ENCODE measurements at places on chromosomes 7 and 10.

DNA sequence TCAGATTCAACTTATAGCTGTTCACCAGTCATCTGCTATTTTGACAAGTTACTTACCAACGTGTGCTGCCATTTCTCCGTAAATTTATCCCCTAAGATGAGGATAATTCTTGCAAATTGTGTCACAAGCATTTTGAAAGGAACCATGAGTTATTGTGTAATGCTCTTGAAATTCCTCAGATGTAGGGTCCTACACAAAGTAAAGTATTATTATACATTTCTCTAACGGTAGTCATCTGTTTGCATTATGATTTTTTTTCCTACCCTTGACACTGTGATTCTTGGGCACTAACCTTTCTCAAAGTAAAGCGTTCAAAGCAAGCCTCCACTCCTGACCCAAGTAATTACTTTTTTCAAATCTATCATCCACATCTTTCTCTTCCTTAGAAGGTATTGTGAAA, 8.1 kb downstream of the HERC4 start:
- DNase-seq, result no peak

DNA sequence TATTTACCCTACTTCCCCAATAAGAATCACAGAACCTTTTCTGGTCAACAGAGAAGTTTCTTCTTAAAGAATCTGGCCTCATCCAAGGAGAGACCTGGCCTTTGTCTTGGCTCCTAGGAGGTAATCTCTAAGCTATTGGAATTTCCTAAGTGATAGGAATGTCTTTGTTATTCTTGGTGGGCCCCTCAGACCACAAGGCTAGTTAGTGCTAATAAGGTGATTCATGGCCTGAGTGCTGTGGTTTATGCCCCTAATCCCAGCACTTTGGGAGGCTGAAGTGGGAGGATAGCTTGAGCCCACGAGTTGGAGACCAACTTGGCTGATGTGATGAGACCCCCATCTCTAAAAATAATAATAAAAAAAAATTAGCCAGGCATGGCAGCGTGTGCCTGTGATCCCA, 60.0 kb upstream of the CYP2C18 start:
- no peak for DNase-seq

DNA sequence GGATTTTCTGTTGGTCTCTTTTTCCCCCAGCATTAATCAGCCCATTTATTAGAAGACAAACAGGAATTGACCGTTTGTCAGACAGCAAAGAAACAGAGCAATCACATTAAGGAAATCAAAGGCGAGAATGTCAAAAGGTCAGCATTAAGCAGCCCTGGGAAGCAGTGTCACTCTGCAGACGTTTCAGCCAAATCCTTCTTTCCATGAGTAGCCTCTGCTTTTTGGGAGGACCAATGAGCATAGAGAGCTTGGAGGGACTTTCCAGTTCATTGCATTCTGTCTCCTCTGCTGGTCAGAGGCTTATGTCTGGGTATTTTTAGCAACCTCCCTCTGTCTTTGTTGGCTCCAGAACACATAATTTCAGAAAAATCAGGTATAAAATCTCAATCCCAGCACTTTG, 481.4 kb downstream of the GALNT17 start:
- DNase-seq, result no peak

DNA sequence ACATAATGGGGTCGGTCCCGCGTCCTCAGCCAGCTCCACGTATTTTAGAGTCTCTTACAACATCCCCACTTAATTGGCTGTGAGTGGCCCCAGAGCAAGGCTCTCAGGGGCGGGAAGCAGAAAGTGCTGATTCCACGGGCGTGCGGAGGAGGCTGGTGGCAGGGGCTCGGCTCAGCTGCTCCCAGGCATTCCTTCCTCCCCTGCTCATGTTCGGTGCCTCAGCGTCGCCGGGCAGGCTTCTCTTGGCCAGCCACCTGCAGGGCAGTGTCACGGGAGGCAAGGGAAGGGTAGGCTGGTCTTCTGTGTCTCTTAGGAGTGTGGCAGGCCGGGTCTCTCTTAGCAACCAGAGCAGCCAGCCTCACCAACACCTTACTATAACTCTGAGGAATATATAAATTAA, 33.8 kb downstream of the IL15RA start:
- DNase-seq, result no peak

DNA sequence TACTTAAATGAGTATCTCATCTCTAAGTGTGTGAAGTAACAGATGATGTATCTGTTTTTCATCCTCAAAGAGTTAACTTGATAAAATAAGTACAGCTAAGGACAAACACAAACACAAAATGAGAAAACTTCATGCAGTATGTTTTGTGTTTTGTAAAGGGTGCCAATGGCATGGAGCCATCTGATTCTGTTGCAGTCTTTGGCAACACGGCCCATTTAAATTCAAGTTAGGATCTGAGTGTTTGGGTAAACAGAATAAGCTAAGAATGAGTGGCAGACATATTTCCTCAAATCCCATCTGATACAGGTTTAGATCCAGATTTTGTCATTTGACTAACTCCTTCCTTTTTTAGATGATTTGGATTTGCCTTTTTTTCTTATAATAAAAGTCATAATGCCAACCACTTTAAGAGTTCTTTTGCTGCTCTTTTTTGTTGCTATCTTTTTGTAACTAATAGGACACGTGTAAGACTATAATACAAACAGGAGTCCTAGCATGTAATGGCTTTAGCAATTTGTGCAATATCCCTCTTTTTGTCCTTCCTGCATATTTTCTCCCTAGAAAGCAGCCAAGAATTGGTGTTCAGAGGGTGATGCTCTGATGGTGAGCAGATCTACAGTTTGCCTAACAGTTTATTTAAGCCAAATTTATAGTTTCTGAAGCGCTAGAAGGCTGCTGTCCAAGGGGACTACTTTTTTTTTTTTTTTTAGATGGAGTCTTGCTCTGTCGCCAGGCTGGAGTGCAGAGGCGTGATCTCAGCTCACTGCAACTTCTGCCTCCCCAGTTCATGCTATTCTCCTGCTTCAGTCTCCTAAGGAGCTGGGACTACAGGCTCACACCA, 18.9 kb upstream of the ACTA2 start:
- no peak for DNase-seq

GRCh38 chr10:101647255-101647654, 47.7 kb downstream of the FBXW4 start:
- no peak for DNase-seq

GRCh38 chr7:13279854-13280435, 592.5 kb downstream of the ARL4A start:
- no peak for DNase-seq

GRCh38 chr7:51970961-51971665, 654.5 kb upstream of the COBL start:
- no peak for DNase-seq

DNA sequence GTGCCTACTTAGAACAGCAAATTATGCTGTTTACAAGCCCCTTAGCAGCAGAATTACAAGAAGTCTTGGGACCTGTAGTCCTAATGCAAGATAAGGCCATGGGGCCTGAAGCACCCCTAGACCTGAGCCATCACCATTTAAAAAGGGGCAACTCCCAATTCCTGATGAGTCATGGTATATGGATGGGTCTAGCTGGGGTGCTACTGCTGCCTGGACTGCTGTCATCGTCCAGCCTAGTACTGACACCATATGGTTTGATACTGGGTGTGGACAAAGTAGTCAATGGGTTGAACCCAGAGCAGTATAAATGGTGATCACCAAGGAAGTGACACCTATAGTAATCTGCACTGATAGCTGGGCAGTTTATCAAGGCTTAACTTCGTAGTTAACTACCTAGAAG, 450.0 kb downstream of the IPMK start:
- no peak for DNase-seq

- DNase-seq, result peak; percentile 84
These were observed 841 bp downstream of the GLUD1 start for GRCh38 chr10:87093632-87094372.

DNA sequence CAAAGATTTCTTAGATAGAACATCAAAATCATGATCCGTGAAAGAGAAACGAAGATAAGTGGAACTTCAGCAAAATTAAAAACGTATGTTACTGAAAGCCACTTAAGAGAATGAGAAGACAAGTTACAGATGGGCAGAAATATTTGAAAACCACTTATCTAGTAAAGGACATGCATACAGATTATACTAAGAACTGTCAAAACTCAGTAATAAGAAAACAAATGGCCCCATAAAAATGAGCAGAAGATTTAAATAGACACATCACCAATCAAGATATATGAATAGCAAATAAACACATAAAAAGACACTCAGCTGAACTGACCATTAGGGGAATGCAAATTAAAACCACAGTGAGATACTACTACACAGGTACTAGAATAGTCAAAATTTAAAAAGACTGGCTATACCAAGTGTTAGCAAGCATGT, 343.7 kb downstream of the PTEN start:
- DNase-seq, result no peak

GRCh38 chr7:10121631-10122030, 852.0 kb upstream of the PHF14 start:
- DNase-seq, result no peak

DNA sequence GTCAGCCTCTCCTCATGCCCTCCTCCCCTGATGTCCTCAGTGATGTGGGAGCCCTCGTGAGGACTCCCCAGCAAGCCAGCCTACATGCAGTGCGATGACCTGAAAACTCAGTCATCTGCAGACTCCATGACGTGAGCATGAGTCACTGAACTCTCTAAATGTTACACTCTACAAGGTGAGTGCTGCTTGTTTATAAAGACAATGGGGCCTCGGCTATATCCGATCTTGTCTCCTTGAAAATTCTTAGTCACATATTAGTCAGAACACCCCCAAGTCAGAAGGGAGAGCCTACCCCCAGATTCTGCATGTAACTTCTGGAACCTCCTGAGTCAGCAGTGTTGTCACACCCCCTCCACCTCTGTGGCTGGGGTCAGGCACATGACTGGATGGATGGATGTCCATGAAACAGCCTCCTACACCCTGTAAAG, 673.8 kb downstream of the INHBA start:
- DNase-seq, result no peak
